ENCODE measurements at places on chromosomes 5 and 9.

- DNase-seq: no peak
Measured at GRCh38 chr5:43315263-43315662, 2.1 kb upstream of the HMGCS1 start.

GRCh38 chr5:144794922-144795321, 624.2 kb downstream of the KCTD16 start:
- DNase-seq: no peak

GRCh38 chr5:10434392-10434791, 7.3 kb upstream of the ROPN1L start:
- no peak for DNase-seq

DNA sequence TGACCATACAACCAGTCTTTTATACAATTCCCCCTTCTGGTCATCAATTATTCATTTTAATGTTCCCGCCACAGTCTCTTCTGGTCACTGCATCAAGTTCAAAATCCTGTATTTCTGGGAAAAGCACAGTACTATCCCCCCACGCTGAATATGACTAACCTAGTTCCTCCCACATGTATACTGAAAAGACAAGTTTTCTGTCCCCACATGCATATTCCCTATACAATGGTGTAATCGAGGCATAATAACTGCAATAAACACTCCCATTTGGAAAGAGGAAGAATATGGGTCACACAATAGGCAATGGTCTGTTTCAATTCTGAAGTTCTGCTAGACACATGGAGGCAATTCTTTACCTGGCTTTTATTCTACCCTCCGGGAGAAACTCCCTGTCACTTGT, 344.9 kb downstream of the EFNA5 start:
- DNase-seq: no peak

GRCh38 chr5:35476036-35476435, 141.6 kb upstream of the SPEF2 start:
- DNase-seq: no peak

GRCh38 chr5:1209896-1210776, 8.7 kb downstream of the SLC6A19 start:
- no peak for DNase-seq

DNA sequence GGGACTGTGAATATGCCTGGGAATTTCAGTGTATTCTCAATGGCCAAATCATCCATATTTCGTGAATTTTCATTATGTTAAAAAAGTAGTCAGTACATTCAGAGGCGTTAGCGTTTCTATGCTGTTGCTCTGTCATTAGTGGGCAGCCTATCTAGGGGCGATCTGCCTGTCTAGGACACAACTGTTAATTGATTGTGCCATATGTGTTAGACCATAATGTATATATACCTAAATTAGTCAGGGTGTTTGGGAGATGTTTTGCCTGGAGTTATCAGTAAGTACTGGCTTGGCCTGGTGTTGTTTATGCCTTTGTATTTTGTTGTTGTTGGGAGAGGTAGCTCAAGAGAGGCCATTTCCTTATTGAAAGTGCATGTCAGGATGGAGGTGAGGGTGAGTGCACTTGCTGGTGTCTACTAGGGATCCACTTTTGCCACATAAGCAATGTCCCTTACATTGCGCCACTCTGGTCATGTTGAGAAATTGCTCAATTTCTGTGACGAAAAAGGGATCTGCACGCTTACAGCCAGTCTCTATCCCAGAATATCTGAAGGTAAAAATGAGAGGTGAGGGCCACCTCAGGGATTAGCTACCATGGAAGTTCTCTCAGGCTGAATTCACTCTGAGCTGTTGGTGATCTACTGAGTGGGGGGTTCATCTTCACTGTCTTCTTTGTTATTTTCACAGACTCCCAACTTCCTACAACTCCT, 123.3 kb downstream of the ST8SIA4 start:
- no peak for DNase-seq

GRCh38 chr9:35757892-35758275, 3.8 kb upstream of the MSMP start:
- DNase-seq: no peak

DNA sequence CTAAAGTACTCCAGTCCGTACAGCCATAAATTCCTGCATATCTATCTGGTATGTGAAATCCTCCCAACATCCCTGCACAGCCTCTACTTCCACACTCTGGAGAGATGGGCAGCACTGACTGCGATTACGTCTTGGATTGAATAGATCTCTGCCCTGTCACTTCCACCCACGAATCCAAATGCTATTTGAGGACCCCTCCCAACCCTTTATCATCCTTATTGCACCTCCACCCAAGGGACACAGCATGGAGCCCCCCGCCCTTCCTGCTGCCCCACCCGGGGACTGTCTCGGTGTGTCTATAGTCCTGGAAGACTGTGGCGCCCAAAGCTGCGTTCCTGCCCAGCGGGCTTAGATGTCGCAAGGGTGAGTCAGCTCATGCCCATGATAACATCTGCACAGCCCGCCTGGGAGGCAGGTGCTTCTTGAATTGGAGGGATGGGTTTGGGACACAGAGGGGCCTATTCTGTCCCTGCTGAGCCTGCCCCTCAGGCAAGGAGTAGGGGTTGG, 105.7 kb upstream of the HAND1 start:
- DNase-seq: no peak

DNA sequence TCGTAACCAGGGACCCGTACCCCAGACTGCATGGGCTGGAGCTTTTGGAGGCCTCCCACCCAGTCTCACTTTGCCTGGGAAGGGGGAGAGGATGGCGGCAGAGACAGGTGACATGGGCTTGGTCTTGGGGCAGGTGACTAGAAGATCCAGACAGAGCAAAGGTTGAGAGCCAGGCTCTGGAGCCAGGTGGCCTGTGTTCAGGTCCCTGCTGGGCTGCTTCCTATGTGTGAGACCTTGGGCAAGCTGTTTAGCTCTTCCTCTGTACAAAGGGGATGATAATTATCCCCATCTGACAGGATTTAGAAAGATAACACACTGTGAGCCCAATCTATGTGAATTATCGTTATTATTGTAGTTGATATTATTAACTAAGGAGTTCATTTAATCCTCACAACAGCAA, 16.1 kb upstream of the NDST1 start:
- no peak for DNase-seq

- no peak for DNase-seq
Measured at GRCh38 chr9:98168941-98169488, 23.4 kb downstream of the CORO2A start.

DNA sequence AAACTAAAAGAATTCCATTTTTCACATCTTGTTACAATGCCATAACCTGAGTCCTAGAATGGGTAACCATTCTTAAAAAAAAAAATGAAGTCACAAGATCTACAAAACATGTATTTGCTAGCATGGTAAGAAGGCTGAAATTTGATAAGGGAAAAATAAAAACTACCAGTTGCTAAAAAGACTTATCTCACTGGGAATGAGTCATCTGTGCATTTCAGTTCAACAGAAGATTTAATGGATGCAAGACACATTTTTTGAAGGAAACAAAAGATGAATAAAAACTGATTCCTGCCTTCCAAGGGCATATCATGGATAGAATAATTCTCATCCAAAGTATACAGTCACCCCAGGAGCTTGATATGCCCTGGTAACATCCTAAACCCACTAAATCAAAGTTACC, 47.2 kb downstream of the SGTB start:
- no peak for DNase-seq

GRCh38 chr9:132412089-132412488, 2.1 kb downstream of the CFAP77 start:
- no peak for DNase-seq

- no peak for DNase-seq
Measured at GRCh38 chr5:132662925-132663770, 5.2 kb downstream of the IL13 start.

GRCh38 chr9:108087781-108088180, 598.2 kb upstream of the KLF4 start:
- DNase-seq: no peak

- DNase-seq: no peak
Measured at GRCh38 chr9:98146101-98146991, 27.3 kb upstream of the TRIM14 start.

DNA sequence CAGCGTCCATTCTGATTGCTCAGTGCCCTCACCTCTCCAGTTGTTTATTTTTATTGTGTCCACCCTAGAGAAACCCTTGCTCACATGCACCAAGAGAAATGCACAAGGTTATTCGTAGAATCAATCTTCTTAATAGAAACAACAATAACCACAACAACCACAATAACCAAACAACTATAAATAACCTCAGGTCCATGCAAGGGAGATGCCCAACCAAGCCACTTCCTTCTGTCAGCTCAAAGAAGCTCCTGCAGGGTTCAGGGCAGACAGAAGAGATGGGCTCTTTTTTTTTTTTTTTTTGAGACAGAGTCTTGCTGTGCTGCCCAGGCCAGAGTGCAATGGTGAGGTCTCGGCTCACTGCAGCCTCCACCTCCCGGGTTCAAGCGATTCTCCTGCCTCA, 14.9 kb upstream of the TCOF1 start:
- no peak for DNase-seq

DNA sequence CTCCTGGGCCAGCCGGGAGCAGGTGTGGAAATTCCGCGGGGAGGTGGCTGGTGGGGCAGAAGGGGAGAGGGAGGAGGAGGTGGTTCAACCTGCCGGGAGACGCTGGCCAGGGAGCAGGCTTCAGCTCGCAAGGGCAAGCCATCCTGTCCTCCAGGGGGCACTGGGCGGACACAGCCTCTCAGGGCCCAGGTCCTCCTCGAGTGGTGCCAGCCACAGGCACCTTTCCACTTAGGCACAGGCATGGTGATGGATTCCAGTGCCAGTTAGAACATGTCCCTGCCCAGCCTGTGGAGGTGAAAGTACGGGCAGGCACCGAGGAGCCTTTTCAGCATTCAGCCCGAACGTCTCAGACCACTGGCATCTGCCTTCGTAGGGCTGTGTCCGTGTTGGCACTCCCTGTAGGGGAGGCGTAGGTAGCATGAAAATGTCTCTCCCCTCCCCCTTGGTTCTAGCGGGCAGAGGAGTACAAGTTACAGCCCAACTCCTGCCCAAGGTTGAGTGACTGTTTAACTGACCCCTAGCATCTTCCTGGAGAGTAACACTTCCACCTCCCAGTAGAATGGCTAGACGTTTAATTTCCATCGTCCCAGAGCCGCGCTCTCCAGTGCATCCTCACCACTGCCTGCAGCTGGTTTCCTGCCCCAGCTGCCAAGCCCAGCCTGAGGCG, 48.9 kb downstream of the DAB2IP start:
- DNase-seq: no peak

DNA sequence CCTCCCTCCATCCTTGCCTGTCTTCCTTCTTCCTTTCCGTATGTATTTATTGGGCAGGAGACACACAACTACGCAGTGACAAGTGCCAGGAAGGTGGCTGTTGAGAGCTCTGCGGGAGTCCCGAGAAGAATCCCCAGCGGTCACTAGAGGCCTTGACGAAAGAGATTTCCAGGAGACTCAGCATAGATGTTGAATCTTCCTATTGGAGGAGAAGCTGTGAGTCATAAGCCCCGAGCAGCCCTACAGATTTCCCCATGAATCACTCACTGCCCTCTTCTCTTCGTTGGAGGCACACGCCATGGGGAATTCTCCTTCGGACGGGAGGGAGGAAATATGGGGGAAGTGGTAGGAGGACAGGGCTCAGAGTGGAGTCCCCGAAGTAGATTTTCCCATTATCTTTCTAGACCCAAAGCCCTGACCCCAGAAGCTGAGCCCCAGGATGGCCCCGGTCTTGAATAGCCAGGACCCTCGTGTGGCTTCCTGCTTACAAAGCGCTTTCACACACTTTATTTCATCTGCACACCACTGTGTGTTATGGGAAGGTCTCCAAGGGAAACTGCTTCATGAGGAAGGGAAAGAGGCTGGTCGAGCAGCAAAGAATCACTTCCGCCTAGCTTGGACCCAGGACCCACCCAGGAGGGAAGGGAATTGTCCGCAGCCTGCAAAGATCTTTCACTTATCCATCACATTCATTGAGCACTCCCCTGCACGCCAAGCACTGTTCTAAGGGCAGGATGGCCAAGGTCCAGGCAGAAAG, 12.7 kb downstream of the DUSP1 start:
- no peak for DNase-seq

- DNase-seq: peak; percentile 96
Measured at GRCh38 chr9:130693426-130694191, at the start of gene EXOSC2. TSS of gene EXOSC2 (plus strand) at chr9:130693780. CDS start at chr9:130693792, 12 bp downstream.

GRCh38 chr9:106560540-106560939, 302.4 kb upstream of the ZNF462 start:
- DNase-seq: no peak

GRCh38 chr9:125931211-125931610, 184.0 kb downstream of the PBX3 start:
- DNase-seq: no peak

- no peak for DNase-seq
Measured at GRCh38 chr5:114305402-114306207, 56.3 kb upstream of the KCNN2 start.

DNA sequence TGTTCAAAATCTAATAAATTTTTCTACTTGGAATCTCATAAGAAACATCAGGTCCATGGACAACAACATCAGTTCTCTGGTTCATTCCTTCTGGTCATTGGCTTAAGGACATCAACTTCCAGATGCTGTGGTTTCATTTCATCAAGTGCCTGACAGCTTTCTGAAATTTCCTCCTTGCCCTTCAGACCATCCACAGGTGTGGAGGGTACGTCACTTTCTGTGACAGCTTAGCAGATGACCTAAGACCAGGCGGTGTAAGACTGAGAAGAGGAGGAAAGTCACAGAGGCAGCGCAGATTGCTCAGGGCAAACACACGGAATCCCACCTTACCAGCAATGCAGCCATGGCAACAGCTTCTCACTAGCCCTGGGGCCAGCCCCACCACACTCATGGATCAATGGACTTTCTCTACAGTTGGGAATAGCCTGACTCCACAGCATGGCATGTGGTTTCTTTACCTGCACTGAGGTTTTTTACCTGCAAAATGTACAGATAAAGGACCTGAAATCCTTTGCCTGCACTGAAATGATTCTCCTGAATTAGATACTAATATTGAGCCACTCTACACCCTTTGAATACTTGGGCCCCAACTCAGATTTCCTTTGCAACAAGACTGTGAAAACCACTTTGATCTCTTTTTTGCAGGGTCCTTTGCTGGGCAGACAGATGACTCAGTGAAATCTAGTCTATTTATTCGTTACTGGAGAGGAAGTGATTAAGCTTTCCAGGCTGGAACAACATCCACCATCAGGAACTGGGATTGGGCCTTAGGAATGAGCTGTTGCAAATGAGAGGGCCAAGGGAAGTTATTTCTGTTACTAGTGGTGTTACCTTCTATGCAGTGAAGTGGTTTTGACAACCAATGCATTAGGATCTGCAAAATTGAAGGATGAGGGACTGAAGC, 26.9 kb downstream of the TICAM2 start:
- no peak for DNase-seq

- DNase-seq: no peak
Measured at GRCh38 chr5:102700916-102701315, 54.2 kb upstream of the PAM start.
